ENCODE measurements at places on chromosomes 11 and 22.

GRCh38 chr11:36270701-36271100, 18.5 kb downstream of the COMMD9 start:
- DNase-seq, result peak; percentile 17

DNA sequence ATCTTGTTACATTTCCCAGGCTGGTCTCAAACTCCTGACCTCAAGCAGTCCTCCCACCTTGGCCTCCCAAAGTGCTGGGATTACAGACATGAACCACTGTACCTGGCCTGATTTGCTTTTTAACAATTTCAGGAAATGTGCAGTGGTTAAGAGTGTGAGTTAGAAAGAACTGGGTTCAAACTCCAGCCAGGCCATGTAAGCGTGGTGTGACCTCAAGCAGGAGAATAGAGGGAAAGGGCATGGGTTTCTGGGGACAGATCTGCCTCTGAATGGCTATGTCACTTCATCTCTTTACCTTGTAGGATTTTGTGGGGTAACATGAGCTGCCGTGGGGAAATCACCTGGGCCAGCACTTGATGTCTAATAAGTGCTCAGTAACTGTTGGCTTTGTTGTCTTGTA, 9.3 kb downstream of the SNRPD3 start:
- DNase-seq, result no peak

DNA sequence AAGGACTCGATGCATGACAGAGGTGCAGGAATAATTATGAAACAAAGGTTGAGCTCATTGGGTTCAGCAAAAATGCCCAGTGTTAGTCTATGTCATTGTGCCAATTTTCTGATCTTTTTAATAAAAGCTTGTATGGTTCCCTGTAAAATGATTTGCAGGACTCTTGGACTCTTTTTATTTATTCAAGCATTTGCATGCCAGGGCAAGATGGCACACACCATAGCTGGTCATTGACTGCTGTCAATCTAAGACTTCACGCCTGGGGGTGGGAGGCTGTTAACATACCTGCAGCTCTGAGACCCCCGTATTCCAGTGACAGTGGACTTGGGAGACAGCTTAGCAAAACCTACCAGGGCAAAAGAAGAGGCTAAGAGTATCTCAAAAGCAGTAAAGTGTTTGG, 32.0 kb upstream of the ANO1 start:
- DNase-seq, result no peak

- no peak for DNase-seq
Measured at GRCh38 chr11:1484695-1485503, 1.7 kb downstream of the MOB2 start.

GRCh38 chr11:115084231-115084630, 405.9 kb downstream of the NXPE2 start:
- DNase-seq, result no peak

- DNase-seq, result no peak
Measured at GRCh38 chr11:1559111-1559951, 12.7 kb downstream of the DUSP8 start.

DNA sequence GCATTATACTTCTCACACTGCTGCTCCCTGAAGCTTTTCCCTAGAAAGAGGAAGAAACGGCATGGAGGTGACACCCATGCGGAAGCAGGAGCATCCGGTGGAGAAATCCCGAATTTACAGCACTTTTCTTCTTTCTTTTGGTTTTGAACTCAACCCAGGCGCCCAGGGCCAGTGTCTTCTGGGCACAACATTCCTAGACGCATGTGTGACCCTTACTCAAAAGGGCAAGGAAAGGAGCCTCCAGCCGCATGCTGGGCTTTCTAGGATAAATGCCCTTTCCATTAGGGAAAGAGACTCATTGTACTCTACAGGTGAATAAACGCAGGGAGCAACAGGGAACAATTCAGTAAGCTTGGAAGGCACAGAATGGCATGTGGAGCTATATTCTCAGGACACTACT, 19.5 kb downstream of the ADAMTS8 start:
- no peak for DNase-seq

DNA sequence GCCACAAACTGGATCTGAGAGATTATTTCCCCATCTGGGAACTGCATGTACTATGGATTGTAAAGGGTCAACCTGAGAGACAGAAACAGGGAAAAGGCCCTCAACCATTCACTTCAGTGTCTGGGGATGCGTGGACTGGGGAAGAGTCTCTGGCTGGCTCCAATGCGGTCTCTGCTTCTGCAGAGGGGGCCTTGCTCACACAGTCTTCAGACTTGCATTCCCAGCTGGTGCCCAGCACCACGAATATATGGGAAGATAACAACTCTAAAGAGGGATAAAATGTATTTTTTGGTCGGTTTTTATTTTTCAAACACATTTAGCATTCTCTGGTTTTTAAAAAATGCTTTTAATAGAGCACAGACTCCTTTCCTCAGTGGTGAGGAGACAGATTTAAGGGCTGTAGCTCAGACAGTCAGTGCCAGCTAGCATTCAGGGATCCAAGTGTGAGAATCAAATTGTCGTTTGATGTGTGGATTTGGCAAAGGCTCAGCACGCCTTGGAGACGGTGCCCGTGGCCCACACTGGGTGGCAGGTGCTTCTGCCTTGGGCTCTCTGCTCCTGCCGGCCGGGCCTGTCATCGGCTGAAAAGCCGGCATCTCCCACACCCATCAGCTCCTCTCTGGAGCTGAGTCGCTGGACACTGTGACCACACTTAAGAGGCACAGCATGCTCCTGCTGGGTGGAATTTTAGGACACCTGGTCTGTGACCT, 8.0 kb upstream of the EFCAB6 start:
- DNase-seq, result no peak

DNA sequence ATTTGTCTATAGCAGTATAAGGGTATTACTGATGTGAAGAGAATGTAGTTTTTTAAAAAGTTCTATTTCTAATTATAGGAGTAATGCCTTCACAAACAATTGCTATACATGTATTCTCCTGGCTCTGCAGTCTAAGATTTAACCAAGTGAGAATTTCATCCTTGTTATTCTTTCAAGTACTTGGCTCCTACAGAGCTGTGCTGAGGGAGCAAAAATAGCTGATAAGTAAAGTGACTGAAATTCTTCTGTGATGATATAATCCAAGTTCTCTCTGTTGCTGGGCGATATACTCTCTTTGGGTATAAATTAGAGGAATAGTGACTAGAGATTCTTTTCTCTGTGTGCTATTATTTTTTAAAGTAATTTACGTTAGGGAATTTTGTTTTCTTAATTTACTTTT, 68.0 kb downstream of the PGR start:
- no peak for DNase-seq

DNA sequence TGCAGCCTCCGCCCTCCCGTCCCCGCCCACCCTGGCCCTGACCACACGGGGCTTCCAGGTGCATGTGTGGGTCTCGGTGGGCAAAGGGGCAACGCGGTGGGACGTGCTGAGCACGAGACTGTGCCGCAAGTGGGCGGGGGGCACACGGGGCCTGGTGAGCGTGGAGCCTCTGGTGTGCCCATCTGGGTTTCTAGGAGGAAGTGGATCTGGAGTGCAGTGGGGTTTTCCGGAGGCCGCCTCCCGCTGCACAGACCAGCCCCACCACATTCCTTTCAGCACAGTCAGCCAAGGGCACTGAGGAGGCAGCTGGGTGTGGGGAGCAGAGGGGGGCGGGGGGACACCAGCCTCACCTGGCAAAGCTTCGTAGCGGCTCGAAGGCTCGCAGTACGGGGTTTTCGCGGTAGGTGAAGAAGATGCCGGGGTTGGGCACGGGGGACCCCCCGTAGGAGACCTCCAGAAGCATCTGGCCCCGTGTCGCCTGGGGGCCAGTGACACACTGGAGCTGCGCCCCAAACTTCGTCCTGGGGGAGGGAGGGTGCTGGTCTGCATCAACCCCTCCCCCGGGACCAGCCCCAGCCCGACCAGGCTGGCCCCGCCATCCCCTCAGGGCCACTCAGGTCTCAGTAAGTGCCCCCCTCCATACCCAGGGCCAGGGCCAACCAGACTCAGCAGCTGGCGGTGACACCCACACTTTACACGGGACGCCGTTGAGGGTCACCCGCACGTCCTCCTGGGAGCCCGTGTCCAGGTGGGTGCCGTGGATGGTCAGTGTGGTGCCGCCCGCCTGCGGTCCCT, 12.4 kb upstream of the MAPK11 start:
- DNase-seq, result no peak

DNA sequence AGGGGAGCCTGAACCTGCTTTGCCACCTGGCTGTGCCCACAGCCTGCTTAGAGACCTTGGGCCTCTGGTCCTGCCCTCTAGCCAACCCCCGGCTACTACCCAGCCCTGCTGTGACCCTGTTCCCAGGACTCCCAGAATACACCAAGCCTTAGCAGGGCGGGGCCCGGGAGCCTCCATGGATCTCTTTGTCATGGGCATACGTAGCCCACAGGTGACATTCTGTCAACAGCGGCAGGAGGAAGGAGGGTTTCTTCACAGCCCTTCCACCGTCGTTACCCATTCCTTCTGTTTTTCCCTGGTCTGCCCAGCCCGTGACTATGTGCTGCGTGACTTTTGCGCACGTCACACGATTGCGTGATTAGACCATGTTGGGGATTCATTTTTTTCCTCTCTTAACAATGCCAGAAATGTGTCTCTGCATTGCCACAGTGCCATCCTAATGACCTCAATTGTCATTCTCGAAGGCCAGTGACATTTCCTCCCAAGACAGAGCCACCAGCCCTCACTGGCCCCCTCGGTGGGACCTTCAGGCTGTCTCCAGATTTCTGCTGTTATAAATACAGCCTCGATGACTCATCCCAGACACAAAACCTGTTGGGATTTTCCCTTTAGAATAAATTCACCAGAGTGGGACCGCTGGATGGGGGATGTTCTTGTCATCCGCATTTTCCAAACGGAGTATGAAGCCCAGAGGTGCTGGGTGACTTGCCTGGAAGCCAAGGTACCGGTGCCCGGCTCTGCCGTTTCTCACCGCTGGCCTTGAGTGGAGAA, 9.0 kb downstream of the SYT12 start:
- no peak for DNase-seq

GRCh38 chr11:20035701-20036601, 124.3 kb downstream of the DBX1 start:
- no peak for DNase-seq

- DNase-seq, result no peak
Measured at GRCh38 chr11:111409915-111410314, 30.8 kb upstream of the POU2AF1 start.

GRCh38 chr11:24855951-24856350, 359.1 kb downstream of the LUZP2 start:
- DNase-seq, result no peak

DNA sequence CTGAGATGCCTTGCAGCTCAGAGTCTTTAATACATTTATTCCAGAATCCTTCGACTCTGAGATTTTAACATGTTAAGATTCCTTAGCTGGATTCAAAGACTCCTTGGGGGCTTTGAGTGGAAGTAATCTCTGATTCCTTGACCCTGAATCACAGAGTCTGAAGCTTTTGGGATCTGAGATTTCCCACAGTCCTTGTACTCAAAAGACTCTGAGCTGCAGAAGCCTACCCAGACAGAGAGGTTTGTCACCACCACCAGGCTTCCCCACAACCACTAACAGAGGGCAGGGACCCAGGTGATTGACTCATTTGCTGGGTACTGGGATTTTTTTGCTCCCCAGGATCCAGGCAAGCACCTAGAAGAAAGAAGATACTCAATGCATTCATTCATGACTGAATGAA, 1.4 kb upstream of the SERPINH1 start:
- no peak for DNase-seq

DNA sequence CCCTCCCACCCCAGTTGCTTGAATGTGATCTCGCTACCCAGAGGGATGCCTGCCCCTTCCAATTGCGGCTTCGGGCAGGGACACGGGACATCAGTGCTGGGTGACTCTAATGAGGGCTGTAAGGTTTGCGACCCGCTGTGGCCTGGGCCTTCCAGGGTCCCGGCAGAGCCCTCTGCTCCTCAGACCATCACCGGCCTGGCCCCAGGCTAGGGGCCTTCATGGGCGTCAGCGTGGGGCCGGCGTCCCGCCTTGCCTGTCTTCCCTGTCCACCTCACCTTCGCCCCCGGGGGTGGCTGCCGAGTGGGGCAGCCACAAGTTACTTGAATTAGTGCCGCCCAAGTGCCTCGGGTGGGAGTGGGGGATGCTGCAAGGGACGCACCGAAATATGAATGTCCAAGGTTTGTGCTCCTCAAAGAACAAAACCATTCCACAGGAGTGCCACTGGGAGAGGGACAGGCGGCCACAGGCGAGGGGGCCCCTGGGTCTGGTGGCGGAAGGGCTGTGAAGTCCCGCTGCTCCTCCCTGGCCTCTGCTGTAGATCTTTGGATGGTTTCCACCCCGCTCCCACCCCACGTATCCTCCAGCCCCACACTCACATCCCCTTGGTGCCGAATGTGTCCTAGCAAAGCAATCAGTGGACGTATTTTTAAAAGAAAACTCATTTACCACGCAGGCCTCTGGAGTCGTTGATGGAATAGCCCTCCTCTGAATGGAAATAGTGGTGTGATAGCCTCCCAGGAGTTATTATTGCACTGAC, 317.1 kb downstream of the NTM start:
- DNase-seq, result no peak

GRCh38 chr11:34864424-34864823, 51.8 kb downstream of the APIP start:
- DNase-seq, result no peak

- DNase-seq, result no peak
Measured at GRCh38 chr11:12459865-12460444, 82.6 kb downstream of the PARVA start.

DNA sequence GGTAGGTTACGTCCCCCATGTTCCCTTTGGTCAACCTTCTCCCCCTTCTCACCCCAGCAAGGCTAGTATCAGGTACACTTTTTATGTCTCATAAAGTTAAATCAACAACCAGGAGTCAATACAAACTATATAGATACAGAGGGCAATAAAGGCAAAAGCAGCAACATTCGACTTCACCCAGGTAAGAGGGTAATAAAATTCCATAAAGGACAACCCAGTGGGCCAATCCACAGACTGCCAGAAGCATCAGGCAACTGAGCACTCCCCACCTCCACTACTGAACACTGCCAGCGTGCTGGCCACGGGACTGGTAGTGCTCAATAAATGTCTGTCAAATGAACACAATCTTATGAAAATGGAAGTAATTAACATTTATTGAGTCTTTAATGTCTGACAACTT, 5.1 kb upstream of the MS4A18 start:
- no peak for DNase-seq

- no peak for DNase-seq
Measured at GRCh38 chr11:118084247-118084646, 2.5 kb downstream of the SMIM35 start.

- no peak for DNase-seq
Measured at GRCh38 chr22:24049978-24050377, 38.9 kb downstream of the CABIN1 start.

GRCh38 chr22:50317178-50317577, 9.6 kb downstream of the DENND6B start:
- no peak for DNase-seq

- DNase-seq, result peak; percentile 84
Measured at GRCh38 chr22:41862530-41863266, 29.8 kb downstream of the SREBF2 start.
